ENCODE measurements at places on chromosomes 2 and 18.

- DNase-seq, result peak; percentile 48
Measured at GRCh38 chr2:60839126-60839813, 42.1 kb upstream of the REL start.

GRCh38 chr2:174635015-174635593 is 37.5 kb upstream of the WIPF1 start:
- no peak for DNase-seq

GRCh38 chr2:126650994-126651393 is 5.0 kb upstream of the GYPC start:
- no peak for DNase-seq

DNA sequence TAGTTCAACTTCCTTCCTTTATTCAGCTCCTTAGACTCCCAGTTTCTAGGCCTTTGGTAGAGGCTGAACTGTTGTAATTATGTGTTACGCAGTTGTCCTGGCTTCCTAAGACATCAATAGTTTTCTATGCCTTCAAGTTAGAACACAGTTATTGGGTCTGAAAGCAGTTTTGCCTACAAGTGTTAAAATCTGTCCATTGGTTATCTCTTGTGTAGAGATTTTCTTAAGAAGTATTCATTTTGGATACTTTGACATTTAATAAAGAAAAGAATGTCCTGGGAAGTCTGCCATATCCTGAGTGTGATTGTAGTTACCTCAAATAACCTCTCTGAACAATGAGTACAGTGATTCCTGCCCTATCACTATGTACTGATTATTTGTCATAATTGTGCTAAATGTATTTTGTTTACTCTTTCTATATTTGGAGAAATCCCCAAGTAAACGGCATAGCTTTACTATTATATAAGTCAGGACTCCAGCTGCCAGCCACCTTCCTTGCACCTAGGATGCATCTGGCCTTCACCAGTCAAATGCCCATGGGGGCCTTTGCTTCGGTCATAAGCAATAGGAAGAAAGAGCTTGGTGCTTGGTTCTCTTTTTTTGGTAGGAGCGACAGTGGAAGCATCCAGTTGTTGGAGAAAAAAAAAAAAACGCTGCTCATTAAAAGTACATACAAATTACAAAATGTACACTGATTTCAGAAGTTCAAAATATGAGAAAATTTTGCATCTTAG is 449.5 kb upstream of the PKDCC start:
- DNase-seq, result no peak

DNA sequence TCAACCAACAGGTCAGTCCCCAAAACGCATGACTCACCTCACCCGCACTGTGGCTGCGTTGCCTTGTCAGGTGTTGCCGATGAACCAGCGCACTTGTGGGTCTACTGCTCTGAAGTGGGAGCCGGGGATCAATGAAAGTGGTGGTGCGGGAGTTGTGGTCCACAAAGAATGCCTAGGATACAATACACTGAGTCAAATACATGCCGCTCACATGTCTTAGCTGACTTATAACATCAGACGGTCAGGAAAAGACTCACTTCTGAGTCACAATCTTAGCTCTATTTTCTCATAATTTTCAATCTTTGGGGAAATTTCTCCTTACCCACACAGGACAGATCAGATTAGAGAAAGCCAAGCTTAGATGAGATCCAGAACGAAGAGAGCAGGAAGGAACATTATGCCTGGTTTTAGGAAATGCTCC is 107.1 kb upstream of the STK17B start:
- no peak for DNase-seq

DNA sequence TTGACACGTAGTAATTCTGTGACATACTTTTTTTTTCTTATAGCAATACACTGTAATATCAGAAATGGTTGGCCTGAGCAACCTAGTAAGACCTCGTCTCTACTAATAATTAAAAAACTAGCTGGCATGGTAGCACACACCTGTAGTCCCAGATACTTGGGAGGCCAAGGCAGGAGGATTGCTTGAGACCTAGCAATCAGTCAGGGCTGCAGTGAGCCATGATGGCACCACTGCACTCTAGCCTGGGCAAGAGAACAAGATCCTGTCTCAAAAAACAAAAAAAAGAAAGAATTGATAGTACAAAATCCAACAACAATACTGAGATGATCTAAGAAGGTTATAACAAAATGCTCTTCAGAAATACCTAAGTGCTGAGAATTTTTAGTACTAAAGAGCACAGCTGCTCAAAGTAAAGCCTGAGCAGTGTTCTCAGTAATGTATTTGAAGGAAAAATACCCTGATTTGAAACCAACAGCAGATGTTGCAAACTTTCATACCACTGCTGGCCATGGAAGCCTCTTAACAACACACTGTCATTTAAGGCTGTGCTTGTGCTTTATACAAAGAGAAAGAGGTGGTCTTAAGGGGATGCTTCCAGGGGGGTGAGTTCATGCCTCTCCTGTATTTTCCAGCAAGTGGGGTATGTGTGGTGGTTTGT is 132.6 kb upstream of the CDCA7 start:
- no peak for DNase-seq

- no peak for DNase-seq
Measured at GRCh38 chr18:13983506-13983905, 68.2 kb upstream of the MC2R start.

DNA sequence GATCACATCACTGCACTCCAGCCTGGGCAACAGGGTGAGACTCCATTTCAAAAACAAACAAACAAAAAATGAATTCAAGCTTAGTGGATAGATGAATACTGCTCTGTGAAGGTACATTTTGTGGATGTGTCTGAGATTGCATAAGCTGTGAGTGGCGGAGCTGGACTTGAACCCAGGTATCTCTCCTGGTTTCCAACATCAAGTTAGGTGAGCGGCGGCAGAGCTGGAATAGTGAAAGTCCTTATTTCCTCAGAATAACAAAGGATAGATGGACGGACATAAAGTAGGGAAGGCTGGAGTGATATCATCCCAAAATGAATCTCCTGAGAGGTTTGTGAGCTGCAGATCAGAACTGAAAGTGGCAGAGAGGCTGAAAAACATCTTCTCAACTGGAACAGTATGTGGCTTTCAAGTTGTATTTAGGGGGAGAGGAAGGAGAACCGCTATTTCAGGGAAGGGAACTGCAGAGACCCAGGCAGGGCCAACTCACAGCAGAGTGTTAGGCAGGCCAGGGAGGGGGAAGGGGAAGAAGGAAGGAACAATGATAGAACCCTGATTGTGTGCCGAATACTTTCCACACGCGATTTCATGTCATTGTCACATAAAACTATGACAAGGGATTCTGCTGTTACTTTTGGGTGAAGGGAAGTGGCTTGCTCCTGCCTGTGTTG is 106.2 kb downstream of the LPIN1 start:
- no peak for DNase-seq

DNA sequence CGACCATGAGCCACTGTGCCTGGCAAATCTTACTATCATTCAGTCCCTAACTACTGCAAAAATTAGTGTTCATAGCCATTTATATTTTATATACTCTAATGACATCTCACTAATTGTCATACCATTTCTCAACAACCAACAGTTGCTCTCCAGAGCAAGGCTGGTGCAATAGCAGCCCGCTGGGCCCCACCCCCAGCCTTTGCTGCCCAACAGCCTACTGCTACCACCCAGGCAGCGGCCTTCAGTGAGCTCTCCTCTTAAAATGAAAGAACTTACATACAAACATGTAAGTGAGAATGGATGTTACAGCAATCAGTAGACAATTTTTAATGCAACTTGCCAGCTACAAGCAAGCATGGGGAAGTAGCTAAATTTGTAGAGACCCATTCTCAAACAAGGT is 90.5 kb downstream of the HNRNPLL start:
- no peak for DNase-seq

- no peak for DNase-seq
Measured at GRCh38 chr2:190802626-190803209, 77.9 kb upstream of the GLS start.

DNA sequence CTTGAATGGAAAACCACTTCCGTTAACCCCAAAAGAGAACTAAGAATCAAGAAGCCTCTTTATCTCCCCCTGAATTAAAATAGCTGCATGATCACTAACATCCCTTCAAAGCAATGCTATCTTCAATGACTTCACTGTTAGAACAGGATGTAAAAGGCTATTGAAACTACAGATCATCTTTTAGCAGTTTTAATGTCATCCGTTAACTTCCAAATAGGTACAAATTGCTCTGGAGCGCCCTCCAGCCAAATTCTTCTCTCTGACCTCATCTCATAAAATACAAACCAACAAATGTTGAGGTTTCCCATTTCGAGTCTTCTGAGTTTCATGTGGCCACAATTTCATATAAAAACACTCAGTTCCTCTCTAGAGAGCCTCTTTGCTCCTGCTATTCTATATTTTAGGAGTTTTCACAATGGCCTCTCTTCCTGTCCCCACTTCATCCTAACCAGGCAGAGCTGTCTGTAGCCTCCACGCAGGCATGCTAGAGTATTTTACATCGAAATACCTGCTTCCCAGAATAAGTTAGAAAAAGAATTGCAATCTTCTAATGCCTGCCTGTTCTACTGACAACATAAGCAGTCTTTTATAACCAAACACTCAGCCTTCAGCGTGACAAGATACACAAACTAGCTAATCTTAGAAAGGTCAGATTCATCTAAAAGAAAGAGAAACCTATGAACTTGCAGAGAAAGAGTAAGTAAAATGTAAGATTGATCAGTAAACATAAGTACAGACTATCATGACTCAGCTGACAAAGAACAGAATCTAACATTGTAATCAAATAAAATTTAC is 37.9 kb downstream of the B4GALT6 start:
- DNase-seq, result no peak

- DNase-seq, result no peak
Measured at GRCh38 chr2:239721531-239721930, 303.6 kb downstream of the NDUFA10 start.

DNA sequence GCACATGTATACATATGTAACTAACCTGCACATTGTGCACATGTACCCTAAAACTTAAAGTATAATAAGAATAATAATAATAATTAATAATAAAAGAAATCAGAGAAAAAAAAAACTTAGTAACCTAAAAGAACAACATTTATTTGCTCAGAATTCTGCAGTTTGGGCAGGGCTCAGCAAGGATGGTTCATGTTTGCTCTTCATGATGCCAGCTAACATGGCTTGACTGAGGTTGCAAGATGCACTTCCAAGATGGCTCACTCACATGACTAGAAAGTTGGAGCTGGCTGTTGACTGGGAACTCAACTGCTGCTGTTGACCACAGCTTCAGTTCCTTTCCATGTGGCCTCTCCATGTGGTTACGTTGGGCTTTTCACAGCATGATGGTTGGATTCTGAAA is 56.4 kb downstream of the KLHL29 start:
- DNase-seq, result no peak

DNA sequence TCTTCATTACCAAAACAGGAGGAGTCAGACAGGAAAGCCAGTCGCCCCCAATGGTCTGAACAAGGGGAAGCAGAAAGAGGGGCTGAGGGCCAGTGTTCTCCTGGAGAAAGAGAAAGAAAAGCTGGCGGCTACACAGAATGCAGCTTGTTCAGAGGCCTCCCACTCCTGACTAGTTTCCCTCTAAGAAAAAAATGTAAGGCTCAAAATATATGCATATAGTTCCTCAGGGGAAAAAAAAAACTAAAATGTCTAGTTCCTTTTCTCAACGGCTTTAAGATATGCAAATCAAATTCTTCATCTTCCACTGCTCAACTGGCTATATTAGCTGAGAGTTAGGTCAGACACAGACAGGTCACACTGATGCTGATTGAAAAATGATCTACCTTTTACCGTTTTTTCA is 18.6 kb downstream of the MBOAT2 start:
- no peak for DNase-seq

GRCh38 chr2:85253890-85254289 is 73.9 kb downstream of the TGOLN2 start:
- DNase-seq, result no peak

Data from GM10248 (cell line).